ENCODE measurements at places on chromosomes 7 and 10.

DNA sequence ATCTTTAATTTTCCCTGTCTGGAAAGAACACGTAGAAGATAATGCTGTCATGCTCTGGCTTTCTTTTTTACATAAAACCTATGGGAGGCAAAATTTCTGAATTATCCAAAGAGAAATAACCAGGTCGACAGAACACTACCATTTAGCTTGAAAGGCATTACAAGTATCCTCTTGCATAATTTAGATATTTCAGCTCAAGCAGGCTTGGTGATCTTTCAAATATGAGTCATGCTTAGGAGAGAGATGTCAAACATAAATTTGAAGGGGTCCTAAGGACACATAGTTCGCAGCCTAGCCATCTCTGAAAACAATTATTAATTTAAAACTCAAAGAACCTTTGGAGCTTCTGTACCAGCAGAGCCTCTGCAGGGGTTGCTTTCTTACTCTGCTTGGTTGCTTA is 100.9 kb downstream of the FAS start:
- H3K4me1 ChIP-seq, result no peaks in the 10 kb centered on the region
- no peak for DNase-seq
- H3K27ac ChIP-seq, result no peak overlapping the region
- no peak overlapping the region for H3K4me3 ChIP-seq

DNA sequence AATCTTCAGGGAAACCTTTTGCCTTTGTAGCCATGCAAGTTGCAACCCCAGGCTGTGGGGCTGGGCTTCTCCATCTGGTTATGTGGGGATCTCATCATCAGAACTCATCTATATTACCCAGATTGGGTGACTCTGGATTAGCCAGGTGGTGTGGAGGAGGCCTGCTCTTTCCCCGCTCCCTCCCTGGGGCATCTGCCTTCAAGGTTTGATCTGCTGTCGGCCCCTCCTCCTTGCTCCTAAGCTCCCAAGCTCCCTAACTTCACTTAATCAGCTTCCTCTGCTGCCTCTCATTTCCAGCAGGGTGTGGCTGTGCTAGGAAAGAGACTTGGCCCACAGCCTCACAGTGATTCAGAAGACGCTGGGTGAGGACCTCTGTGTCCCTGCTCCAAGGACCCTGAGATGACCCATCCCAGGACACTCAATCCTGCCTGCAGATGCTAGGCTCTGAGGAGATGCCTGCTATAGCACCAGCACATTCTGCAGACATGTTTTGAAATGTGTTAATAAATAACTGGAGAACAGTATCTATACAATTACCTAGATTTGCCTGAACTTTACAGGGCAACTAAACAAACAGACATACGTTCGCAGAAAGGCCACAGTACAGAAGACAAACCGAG is 392.1 kb upstream of the PODXL start:
- no peaks in the 10 kb centered on the region for H3K4me1 ChIP-seq
- no peak overlapping the region for H3K4me3 ChIP-seq
- no peak overlapping the region for H3K27ac ChIP-seq
- H3K27me3 ChIP-seq, result peaks cover 21% of the 10 kb centered on the region
- DNase-seq, result no peak

- H3K27ac ChIP-seq, result no peak overlapping the region
- DNase-seq, result no peak
- no peak overlapping the region for H3K4me3 ChIP-seq
- no peaks in the 10 kb centered on the region for H3K27me3 ChIP-seq
- H3K4me1 ChIP-seq, result peaks cover 13% of the 10 kb centered on the region
These were observed 127.4 kb downstream of the FAM53B start for GRCh38 chr10:124616836-124617130.

- DNase-seq, result no peak
- H3K36me3 ChIP-seq, result peaks cover 4% of the 10 kb centered on the region
- H3K4me1 ChIP-seq, result no peaks in the 10 kb centered on the region
- no peak overlapping the region for H3K4me3 ChIP-seq
- H3K27me3 ChIP-seq, result no peaks in the 10 kb centered on the region
These were observed 12.7 kb downstream of the FAM3C start for GRCh38 chr7:121383235-121383910.

GRCh38 chr7:150849204-150849775 is 3.0 kb upstream of the AOC1 start:
- H3K27ac ChIP-seq, result no peak overlapping the region
- no peaks in the 10 kb centered on the region for H3K27me3 ChIP-seq
- H3K4me1 ChIP-seq, result no peaks in the 10 kb centered on the region
- no peak overlapping the region for H3K4me3 ChIP-seq
- DNase-seq, result no peak
- no peaks in the 10 kb centered on the region for H3K36me3 ChIP-seq

- peak overlapping the region; percentile 53 for H3K27ac ChIP-seq
- no peak for DNase-seq
- H3K36me3 ChIP-seq, result no peaks in the 10 kb centered on the region
- H3K4me1 ChIP-seq, result no peaks in the 10 kb centered on the region
- no peaks in the 10 kb centered on the region for H3K27me3 ChIP-seq
These were observed 36.7 kb downstream of the ARHGAP19 start for GRCh38 chr10:97255512-97256293.

- no peaks in the 10 kb centered on the region for H3K4me1 ChIP-seq
- H3K27me3 ChIP-seq, result no peaks in the 10 kb centered on the region
- no peaks in the 10 kb centered on the region for H3K36me3 ChIP-seq
- peak overlapping the region; percentile 68 for H3K27ac ChIP-seq
These were observed 57.1 kb downstream of the STK17A start for GRCh38 chr7:43639858-43640491.

DNA sequence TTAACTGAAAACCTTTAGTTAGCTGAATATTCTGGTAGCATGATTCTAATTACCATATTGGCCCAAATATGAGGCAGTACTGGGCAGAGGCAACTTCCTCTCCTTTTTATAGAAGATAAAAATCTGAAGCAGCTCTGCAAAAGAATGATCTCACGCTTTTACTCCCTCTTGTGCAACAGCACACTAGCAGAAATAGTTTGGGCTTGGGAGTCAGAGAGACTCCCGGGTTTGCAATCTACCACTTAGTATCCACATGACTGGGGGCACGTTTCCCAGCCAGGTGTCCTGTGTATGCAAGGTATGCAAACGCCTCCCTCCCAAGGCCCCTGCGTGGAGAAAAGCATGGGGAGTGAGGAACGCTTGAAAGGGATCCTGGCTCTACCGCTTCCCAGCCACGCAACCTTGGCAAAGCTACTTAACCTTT is 47.2 kb upstream of the RHEB start:
- peak; percentile 66 for DNase-seq
- H3K27me3 ChIP-seq, result no peaks in the 10 kb centered on the region
- H3K27ac ChIP-seq, result peak overlapping the region; percentile 83
- no peaks in the 10 kb centered on the region for H3K36me3 ChIP-seq
- no peak overlapping the region for H3K4me3 ChIP-seq

DNA sequence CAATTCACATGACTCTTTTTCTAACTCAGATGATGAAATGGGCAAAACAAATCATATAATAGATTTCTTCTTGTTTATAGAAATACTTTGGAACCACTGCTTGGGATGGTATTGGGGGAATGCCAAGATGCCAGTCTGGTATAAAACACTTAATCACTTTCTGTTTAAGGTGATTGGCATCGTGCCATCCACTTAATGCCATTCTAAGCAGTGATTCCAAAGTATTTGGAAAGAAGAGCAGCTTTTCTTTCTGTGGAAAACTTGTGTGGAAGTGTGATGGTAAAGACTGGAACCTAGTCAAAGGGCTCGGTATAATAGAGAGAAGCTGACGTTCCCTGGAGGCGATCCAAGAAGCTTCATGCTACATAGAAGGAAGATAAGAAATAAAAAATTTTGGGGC is 120.6 kb downstream of the TMEM26 start:
- DNase-seq, result no peak
- peaks cover 5% of the 10 kb centered on the region for H3K36me3 ChIP-seq
- H3K4me3 ChIP-seq, result no peak overlapping the region
- H3K27me3 ChIP-seq, result no peaks in the 10 kb centered on the region
- H3K27ac ChIP-seq, result no peak overlapping the region

- H3K36me3 ChIP-seq, result no peaks in the 10 kb centered on the region
- H3K27me3 ChIP-seq, result no peaks in the 10 kb centered on the region
- no peak overlapping the region for H3K27ac ChIP-seq
- no peak overlapping the region for H3K4me3 ChIP-seq
These were observed 25.8 kb downstream of the UBE2D4 start for GRCh38 chr7:43952028-43952427.

DNA sequence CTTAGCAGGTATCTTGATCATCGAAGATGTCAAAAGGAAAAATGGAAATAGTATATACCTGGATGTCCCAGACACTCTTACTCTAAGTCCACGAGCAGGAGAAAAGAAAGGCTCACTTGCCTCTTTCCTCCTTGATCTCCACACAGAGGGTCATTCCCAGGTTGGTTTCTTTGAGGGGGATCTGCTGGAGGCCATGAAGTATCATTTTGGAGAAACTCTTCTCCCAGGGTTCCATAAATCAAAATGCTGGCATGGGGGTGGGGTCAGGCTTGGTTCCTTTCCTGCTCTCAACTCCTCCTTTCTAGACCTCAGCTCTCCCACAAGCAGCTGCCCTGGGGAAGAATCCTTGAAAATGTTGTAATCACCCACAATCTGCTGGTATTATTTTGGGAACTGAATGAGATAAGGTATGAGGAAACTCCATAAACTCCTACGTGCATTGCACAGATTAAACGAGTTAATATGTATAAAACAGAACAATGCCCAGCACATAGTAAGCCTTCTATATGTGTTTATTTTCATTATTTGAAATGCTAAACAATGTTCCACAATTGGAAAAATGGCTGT is 54.4 kb downstream of the PRKCQ start:
- no peak overlapping the region for H3K27ac ChIP-seq
- H3K27me3 ChIP-seq, result no peaks in the 10 kb centered on the region
- no peaks in the 10 kb centered on the region for H3K4me1 ChIP-seq
- DNase-seq, result no peak
- no peak overlapping the region for H3K4me3 ChIP-seq
- no peaks in the 10 kb centered on the region for H3K36me3 ChIP-seq

DNA sequence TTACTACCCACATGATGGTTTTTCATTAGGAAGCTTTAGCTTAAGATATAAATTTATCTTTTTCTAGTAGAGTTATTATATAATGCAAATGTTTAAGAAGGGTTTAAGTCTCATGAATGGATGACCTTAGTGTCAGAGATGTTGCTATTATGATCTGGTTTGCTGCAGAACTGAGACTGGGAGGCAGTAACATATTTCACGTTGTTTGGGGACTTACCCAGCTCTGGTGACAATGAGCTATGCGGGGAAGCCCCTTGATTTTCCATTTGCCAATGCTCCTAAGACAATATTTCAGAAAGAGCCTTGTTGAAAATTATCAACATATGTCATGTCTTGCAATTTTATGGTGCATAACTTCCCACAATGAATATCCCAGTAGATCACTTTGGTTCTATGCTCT is 754.6 kb downstream of the REEP3 start:
- DNase-seq, result no peak
- H3K4me3 ChIP-seq, result no peak overlapping the region
- no peaks in the 10 kb centered on the region for H3K4me1 ChIP-seq

GRCh38 chr7:84612981-84613681 is 418.5 kb upstream of the SEMA3A start:
- H3K36me3 ChIP-seq, result no peaks in the 10 kb centered on the region
- no peaks in the 10 kb centered on the region for H3K4me1 ChIP-seq
- H3K27ac ChIP-seq, result no peak overlapping the region
- H3K27me3 ChIP-seq, result no peaks in the 10 kb centered on the region
- DNase-seq, result no peak

GRCh38 chr10:92937876-92938275 is 89.6 kb downstream of the EXOC6 start:
- H3K36me3 ChIP-seq, result no peaks in the 10 kb centered on the region
- no peak overlapping the region for H3K27ac ChIP-seq
- no peaks in the 10 kb centered on the region for H3K27me3 ChIP-seq
